Suppressor macrophage treated with lipopolysaccharide for 1 hour (primary cell): ENCODE measurements at places on chromosomes 7 and 10.

- no peak for DNase-seq
Measured at GRCh38 chr10:30728766-30729165, 99.2 kb upstream of the LYZL2 start.

GRCh38 chr7:99000904-99001465 lies 122.7 kb downstream of the TRRAP start:
- DNase-seq: no peak

- no peak for DNase-seq
Measured at GRCh38 chr7:101792051-101792681, 25.3 kb upstream of the CUX1 start.

DNA sequence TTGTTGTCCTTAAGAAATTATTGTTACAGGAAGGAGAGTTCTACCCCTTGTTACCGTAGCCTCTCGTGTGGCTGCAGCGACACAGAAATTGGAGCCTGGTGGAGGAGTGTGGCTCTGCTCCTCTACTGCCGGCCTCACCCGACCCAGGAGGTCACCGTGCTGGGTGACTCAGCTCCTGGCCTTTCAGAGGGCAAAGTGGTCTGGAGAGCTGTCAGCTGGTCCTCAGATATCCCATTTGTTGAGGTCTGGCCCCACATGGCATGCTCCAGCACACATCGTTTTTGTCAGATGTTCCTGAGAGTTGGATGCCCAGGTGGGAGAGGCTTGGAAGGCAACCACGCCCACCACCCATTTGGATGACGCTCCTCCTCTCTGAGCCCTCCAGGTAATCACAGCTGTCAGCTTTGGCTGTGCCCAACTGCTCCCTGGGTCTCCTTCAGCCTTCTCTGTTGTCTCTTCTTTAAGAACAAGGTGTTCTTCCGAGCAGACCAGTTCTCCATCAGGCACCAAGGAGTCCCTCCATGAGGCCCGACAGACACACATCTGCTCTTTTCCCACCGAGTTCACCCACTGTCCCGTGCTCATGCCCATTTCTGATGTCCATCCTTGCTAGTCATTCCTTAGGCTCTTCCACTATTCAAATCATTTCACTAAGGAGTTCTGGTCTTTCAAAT lies 80.3 kb downstream of the RAMP3 start:
- DNase-seq: no peak

DNA sequence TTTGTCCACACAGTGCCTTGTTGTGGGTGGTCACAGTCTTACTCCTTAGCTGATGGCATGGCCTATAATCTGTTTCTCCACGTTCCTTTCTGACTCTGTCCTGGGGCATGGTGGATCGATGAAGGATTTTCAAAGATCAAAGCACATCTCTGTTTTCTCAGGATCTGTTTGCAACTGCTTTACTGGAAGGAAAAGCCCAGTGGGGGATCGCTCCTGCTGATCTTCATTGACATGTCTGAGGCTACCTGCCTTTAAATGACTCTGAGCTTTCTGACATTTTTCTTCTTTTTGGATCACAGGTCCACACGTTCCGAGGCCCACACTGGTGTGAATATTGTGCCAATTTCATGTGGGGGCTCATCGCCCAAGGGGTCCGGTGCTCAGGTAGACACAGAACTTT lies 68.0 kb upstream of the PRR15 start:
- no peak for DNase-seq

DNA sequence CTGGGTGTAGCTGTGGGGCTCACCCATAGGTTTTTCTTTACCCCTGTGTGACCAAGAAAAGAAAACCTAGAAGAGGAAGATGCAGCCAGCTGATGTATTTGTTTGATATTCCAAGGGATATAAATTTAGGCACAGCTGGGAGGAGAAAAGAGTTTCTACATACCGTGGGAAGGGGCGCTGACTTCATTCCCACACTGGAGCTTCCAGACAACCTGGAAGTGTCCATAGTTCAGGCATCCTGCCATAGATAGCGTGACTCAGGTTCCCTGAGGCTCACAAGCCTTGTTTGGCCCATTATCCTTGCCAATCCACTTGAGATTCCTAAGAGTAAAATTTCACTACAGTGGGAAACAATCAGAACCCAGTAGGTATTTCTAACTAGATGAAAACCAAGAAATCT lies 371.7 kb upstream of the NRP1 start:
- no peak for DNase-seq
